ENCODE measurements at places on chromosomes 5 and 9. TPM values are rescaled to one million over a fixed set of nuclear protein-coding genes. Genes with fewer than 3 reads are reported as not detected.

The TMC1 gene
- total RNA-seq, result 0.90 TPM

The C5orf34 gene
- total RNA-seq, result 0.29 TPM

The WNK2 gene
- total RNA-seq, result 31.9 TPM

The BRINP1 gene
- total RNA-seq, result not detected

DNA sequence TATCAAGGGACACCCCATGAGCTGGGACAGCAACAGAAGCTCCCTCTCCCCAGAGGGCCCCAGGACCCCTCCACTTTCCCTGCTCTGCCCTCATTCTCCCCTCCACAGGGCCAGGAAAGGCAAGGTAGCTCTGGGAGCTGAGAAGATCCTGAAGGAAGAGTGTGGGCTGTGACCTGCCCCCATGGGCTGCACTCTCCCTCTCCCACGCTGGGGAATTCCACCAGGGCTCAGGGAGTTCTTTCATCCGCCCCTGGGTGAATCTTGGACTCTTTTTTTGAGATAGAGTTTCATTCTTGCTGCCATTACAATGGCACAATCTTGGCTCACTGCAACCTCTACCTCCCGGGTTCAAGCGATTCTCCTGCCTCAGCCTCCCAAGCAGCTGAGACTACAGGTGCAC, 73.8 kb downstream of the C9orf50 start:
- no peak for DNase-seq

DNA sequence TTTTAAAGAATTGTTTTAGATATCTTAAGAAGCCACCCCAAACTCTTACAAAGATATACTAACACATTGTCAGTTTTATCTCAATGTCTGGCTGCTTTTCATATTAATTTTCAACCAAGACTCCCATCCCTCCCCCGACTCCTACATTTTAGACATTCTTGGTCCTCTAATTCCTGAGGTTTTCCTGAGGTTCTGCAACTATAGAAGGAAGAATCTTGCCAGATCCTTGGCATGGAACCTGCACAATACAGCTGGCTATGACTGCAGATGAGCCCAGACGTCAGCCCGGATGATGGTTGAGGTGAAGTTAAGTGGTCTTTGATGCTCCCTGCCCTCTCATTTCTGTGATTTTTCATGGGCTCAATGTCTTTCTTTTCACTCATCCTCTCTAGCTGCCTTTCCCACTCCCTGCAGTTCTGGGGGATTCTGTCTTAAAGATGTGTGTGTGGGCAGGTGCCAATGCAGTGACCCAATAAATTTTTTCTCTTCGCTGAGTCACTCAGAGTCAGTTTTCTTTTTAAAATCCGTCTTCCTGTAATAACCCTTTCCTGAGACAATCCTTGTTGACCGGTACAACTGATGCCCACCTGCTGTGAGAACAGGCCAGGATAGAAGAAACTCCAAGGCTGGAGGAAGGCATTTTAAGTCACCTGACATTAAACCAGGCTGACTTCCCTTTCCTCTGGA, 237.8 kb upstream of the GAS1 start:
- no peak for DNase-seq

DNA sequence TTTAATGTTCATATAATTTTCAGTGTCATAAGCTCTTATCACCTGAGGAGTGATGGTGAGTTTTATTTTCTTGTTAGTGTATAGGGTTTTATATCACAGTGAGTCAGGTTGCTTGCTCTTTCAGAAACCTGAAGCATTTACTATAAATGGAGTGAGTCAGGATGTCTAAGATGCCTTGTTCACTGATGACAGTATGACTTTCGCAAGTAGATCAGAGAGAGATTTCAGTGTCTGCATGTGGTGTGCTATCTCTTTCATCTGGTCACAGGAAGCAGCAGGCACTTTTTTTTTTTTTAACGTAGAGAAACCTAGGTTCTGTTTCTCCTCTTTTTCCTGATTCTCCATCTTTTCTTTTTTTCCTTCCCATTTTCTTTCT, 237.1 kb downstream of the DMRTA1 start:
- DNase-seq, result no peak

DNA sequence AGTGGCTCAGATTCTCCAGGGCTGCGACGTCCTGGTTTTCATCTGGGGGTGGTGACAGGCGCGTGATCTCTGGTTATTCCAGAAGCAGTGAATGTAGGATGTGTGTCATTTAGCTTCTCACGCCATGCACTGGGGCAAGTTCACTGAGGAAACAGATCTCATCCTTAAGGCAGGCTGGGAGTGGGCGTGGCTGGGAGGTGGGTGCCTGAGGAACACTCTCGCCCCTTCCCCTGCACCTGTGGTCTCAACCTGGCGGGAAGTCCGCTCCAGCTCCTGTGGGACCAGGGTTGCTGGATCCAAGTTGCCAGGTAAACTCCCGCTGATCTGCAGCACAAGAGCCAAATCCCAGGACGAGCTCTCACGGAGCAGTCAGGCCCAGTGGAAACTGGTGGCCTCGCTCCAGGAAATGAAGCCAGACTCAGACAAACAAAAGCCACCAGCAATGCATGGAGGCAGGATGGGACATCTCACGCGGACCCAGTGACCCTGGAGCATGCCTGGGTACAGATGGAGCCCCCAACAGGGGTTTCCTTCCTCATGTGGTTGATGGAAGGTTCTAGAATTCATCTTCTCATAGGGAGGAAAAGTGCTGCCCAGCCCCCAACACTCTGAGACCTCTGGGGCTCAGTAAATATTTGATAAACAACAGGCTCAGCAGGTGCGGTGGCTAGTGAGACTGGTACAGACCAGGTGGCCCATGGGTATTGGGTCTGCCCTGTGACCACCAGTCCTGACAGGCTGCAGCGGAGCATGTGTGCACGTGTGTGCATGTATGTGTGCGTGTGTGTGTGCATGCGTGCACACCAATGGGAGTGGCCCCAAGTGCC, 16.3 kb upstream of the SLC12A7 start:
- DNase-seq, result no peak

DNA sequence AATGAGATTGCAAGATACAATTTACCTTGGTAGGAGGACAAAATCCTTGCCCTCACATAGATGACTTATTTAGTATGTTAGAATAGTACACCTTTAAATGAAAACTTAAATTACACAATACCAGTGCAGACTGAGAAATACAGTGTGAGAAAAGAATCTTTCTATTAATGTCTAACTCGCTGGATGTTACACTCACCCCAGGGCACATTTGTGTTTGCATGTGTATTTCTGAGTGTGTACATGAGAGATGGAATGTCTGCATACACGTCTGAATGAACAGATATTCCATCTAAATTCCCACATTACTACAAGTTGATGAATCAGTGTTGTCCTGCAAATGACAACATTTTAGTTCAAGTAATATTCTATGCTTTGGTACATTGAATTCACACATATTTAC, 99.8 kb downstream of the KLHL3 start:
- DNase-seq, result no peak

- DNase-seq, result no peak
Measured at GRCh38 chr5:137218896-137219295, 280.2 kb downstream of the SPOCK1 start.

DNA sequence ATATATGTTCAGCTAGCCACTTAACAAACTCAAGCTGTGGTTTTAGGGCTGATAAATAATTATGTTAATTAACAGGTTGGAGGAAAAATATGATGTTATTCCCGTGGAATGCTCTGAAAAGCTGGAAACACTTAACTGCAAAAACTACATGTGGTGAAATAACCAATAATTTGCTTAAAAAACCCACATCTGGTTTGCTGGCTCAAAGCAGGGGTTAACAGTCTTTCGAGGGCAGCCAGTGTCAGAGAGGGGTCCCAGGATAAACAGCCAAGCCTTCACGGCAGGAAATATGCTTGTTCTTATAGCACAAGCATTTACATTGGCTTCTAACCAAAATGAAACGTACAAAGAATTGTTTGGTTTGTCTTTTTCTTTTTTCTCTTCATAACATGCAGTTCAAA, 254.0 kb upstream of the GAS1 start:
- DNase-seq, result no peak

DNA sequence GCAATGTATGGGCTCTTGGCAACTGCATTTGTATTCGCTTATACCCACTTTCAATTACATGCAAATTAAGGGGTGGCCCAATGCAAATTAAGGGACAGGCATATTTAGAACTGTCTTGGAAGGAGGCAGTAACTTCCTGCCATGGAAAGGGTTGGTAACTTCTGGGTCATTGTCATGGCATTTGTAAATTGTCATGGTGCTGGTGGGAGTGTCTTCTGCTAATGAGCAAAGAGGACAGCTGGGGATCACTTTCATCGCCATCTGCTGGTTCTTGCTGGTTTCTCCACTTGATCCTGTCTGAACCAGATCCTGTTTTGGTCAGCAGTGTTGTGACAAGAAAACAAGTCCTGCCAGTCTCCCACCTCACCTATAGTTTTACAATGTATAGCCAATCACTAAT, 23.3 kb upstream of the UGT3A2 start:
- DNase-seq, result no peak

- DNase-seq, result no peak
Measured at GRCh38 chr5:112511920-112512319, 92.8 kb upstream of the EPB41L4A start.

- DNase-seq, result peak; percentile 52
Measured at GRCh38 chr5:127313847-127314473, 23.4 kb downstream of the MEGF10 start.

DNA sequence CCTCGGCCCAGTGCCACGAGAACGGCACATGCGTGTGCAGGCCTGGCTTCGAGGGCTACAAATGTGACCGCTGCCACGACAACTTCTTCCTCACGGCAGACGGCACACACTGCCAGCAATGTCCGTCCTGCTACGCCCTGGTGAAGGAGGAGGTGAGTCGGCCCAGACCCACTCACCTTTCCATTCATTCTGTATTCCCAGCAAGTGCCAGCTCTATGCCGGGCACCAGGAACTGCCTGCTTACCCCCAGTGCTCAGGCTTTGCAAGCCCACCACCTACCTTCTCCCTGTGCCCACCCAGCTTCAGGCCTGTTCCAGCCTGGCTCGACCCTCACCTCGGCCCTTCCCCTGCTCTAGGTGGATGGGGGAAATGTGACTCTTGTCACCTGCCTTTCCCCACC, 26.6 kb upstream of the AIF1L start:
- no peak for DNase-seq

DNA sequence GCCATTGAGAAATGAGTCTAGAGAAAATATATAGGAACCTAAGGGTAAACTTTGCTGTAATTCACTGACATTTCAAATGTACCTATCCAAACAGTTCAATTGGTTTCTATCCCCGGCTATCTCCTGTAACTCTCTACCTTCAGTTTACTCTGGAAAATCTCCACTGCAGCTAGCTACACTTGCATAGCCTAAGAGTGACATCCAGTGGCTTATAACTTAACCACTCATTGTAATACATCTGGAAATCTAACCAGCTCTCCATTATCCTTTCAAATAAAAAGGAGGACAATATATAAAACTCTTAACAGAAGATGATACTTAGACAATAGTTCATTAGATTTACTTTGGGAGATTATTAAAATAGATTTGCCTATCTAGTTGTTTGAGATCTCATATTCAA, 35.3 kb upstream of the SPDL1 start:
- no peak for DNase-seq

- no peak for DNase-seq
Measured at GRCh38 chr5:115186794-115187193, 17.1 kb upstream of the TRIM36 start.

- no peak for DNase-seq
Measured at GRCh38 chr5:56247592-56247991, 14.5 kb upstream of the ANKRD55 start.

DNA sequence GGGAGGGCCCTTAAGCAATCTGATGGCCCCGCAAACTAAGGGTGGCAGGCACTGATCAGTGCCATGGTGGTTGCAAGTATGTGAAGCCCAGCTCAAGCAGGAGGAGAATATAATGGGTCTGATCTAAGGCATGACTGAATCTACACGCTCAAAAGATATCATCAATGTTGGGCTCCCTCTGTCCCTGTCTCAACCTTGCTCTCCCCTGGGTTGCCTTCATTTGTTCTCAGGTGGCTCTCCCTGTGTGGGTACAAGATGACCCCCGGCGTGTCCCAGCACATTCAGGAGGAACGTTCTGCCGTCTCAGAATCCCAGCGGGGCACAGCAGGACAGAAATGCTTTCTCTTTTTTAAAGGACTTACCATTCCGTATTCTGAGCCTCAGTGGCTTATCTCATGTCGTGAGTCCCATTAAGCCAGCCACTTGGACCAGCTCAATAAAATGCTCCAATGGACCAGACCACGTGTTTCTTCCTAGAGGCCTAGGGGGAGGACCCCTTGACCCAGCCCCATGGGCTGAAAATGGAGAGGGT, 12.0 kb upstream of the RNF130 start:
- no peak for DNase-seq

DNA sequence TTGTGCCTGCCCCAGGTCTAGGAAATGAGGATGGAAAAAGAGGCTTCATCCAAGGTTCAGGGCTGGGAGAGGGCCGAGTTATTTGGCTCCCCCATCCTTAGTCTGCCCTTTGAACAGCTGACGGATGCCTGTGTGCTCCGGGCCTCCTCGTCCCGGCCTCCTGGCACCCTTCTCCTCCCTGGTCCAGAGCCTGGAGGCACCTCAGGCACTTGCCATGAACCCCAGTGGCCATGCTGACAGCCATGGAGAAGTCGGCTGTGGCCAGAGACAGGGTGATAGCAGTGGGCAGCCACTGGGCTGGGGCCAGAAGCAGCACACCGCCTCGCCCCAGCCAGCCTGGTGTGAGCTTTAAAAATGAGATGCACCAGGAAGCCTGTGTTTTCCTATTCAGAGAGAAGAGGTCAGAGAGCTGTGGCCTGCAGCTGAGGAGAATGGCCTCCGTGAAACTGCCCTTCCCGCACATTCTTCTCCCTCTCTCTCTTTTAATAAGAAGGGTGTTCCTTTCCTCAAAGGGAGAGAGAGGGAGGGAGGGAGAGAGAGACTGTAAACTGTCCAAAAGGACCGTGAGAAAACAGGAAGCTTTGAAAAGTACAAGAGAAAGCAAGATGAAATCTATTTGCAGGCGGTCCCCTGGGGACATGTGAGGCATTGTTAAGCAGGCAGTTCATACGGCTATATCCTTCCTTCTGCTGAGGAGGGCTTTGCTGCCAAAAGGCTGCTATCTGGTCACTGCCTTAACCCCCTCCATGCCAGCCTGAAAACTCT, 55.3 kb downstream of the ZNF366 start:
- DNase-seq, result peak; percentile 82

DNA sequence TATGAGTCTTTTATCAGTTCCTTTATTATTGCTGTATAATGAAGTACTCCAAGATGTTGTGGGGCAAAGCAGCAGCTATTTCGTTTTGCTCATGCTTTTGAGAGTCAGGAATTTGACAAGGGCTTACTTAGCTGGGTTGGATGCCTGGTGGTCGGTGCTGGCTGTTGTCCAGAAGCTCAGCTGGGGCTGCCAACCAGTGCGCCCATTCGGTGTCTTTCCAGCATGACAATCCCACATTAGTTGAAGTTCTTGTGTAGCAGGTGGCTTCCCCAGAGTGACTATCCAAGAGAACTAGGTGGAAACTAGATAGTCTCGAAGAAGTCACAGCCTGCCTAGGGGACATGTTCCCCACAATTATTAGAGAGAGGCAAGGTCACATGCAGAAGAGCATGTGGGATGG, 3.4 kb upstream of the FLT4 start:
- DNase-seq, result no peak

DNA sequence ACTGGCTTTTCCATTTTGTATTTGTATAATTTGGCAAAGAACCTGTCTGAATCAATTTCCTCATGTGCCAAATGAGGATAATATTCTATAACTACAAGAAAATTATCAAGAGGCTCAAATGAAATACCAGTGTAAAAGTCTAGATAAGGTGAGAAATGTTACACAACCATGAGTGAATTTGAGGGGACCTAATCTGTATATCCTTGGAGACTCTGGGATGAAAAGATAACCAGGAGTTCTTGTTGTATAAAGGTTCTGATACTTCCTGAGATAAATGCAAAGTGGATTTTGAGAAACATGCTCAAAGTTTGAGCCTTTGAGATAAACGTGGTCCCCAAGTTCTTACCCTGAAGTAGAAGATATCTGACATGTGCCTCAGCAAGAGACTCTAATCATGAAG, 120.3 kb upstream of the SLC12A2 start:
- DNase-seq, result no peak
